Stimulated activated CD4-positive, alpha-beta T cell treated with anti-CD3 and anti-CD28 coated beads, Interleukin-4, amount 100 ng/mL, for 4 hours (primary cell): ENCODE measurements at places on chromosomes 12 and 14.

- no peak for DNase-seq
Observed at GRCh38 chr14:65933400-65934069, 521.0 kb downstream of the FUT8 start.

GRCh38 chr12:40716037-40716436 is 23.8 kb downstream of the CNTN1 start:
- DNase-seq = no peak

GRCh38 chr14:22735096-22735495 is 31.4 kb upstream of the OXA1L start:
- DNase-seq = no peak

DNA sequence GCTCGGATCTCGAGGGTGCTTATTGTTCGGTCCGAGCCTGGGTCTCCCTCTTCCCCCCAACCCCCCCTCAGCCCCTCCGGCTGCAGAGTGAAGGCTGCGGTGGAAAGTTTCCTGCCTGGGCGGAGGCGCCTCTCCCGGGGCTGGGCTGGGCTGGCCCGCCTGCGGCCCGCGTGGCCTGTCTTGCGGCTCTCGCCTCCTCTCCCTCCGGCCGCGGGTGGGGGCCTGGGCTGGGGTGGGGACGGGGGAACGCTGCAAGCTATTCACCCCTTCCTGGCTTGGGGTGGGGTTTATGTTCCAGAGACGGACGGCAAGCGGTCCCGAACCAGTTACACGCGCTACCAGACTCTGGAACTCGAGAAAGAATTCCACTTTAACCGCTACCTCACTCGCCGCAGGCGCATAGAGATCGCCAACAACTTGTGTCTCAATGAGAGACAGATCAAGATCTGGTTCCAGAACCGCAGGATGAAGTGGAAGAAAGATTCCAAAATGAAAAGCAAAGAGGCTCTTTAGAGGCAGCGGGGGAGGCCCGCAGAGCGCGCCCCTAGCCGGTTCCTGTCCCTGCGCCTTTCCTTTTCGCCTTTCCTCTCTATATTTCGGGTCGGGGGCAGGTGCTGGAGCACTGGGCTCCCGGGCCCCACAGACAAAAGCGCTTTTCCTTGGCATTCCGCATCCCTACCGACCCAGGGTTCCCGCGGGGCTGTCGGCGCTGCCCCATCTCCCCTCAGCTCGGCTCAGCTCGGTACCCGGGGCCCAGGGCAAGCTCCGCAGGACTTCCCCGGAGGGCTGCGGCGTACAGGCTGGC is 1.3 kb downstream of the HOXC5 start:
- no peak for DNase-seq

DNA sequence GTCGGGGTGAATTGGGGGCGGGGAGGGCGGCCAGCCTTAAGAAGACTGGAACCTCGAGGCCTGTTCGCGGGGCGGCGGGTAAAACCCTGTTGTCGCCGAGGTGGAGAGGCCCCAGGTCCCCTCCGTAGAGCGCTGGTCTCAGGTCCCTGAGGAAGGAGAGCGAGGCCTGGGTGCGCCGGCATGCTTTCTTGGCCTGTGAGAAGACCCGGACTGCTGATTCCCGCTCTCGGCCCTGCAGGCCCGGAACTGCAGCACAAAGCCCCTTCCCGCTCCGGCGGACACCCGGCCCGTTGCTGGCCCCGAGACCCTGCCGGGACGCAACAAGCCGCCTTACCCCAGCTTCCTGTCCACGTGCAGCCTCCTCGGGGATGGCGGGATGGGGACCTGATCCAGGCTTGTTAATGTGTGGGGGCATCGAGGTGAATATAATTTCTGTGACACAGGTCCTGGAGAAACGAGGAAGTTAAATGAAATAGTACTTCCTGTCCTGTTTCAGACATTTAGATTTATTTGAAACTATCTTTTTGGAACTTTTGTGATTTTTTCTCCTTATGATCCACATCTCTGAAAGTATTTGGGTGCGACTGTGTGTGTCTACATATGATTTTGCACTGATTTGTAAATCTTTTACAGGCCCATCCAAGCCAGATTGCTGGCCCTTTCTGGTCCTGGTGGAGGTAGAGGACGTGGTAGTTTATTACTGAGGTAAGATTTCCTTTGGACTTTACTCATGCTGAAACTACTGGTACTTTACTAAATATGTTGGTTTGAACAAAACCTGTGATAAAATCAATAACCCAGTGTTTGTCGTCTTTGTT is 600 bp downstream of the PNN start:
- peak; percentile 35 for DNase-seq

GRCh38 chr12:109923481-109924245 is 23.6 kb downstream of the TCHP start:
- DNase-seq = no peak

DNA sequence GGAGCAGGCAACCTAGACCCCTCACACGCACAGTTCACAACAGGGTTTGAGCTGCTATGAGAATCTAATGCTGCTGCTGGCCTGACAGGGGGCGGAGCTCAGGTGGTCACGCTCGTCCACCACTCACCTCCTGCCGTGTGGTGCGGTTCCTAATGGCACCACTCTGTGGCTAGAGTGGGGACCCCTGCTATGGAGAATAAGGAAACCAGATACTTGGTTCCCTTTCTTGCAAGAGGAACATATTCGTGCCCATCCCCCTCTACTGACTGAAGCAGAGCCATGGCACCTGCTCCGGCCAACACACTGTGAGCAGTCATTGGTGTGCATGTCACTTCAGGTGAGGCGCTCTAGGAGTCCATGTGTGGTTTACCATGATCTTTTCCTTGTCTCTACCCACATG is 30.4 kb upstream of the RIMBP2 start:
- DNase-seq = no peak

- DNase-seq = no peak
Observed at GRCh38 chr14:42633504-42634095, 1026.9 kb downstream of the LRFN5 start.

GRCh38 chr14:88790501-88791251 is 2.1 kb downstream of the EML5 start:
- no peak for DNase-seq

DNA sequence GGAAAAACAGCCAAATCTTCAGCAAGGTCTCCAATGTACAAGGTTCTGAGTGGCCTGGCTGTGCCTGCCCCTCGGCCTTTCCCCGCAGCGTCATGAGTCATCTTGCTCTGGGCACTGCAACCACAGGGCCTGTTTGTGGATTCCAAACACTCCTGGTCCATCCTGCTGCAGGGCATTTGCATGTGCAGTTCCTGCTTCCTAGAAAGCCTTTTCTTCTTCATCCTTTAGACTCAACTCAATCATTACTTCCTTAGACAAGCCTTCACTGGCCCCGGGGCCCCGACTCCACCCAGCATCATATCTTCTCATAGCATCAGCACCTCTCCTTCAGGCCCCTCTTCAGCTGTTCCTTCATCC is 101.8 kb upstream of the EGLN3 start:
- no peak for DNase-seq
